ENCODE measurements at places on chromosomes 1 and 21.

- DNase-seq: no peak
Observed at GRCh38 chr1:2135441-2135841, 59.1 kb downstream of the FAAP20 start.

DNA sequence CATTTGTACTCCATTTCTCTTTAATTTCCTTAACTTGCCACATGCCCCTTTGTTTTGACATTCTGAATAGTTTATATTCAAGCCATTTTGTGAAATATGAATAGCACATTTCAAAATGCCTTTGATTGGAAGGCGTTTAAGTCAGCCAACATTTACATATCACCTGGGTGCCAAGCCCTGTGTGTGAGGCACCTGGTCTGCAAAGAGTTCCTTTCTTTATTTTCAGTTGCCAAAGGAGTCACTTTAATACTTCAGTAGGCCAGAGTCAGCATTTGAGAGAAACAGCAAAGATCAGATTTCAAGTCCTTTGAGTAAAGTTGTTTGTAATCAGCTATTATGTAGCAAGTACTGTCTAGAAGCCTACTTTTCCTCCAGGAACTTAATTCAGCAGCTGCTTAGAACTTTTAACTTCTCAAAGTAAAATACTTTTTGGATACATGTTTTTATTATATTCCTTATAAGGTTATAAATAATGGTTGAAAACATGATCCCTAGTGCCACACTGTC, 70.8 kb downstream of the DTL start:
- no peak for DNase-seq

DNA sequence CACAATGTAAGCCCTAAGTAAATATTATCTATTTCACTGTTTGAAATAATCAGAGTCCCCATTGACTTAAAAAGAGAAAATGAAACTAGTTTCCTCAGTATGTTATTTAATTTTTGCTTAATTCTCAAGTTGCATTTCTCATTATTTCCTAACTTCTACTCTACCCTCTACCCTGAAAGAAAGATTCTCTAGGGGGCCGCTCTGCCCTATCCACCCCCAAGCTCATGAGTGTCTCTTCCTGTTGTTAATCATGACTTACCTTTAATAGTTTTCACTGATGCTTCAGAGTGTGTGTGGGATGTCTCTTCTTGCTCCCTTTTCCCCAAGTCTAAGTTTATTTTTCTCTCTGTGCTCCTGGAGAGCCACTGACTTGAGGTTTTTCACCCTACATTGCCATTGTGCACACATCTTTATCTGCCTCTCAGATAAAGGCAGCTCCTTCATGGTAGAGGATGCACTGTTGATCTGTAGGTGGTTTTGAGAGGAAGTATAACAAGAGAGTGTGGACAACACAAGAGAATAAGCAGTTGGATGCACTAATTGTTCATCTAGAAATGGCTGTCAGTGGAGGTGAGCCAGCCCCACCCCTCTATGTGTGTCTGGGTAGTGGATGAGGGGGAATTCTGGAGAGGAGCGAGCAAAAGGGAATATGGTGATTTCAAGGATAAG, 261.7 kb downstream of the CHRM3 start:
- DNase-seq: no peak

DNA sequence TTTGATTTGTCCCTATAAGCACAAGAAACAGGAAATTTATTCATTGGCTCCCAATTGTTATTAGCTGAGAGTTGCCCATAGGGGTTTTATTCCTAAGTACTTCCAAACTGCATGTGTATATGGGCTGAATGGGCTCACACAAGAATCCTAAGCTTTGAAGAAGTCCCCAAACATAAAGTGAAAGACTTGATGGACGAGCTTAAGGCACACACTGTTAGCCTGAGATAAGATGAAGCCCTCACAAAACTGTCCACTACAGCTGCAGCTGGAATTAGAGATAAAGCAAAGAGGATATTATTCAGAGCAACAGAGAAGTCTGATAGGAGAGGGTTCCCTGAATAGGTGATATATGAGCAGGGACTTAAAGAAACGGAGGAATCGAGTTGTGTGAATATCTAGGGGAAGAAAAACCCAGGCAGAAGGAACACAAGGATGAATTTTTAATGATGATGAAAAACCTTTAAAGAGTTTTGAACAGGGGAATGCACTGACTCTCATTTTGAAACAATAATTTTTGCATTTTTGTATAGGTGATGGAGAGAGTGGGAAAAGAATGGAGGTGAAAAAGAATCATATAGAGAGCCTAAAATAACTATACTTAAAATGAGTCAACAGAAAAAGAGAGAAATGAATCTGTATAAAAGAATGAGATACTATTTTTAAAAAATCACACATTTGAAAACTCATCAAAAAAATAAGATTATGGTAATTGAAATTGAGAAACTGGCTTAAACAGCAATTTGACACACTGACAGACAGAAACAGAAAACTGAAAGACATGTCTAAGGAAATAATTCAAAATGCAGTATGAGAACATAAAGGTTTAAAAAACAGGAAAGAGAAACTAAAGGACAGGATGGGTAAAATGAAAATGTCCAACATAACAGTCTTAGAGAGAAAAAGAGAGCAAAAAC, 133.6 kb upstream of the POGK start:
- DNase-seq: no peak

DNA sequence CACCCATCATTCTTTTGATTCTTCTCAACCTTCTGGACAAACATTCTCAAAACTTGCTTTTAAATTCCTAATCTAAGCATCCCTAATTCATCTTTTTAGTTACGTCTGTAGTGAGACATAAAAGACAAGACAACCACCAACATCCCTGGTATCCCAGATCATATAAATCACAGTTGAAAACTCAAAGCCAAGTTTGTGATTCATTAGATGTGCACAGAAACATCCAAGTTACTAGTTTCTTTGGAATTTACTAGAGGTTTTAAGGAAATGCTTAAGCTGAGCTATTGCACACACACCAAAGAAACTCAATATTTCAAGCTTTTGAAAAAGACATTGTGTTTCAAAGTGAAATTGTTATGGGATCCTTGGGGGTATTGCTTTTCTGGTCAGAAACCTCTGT, 47.6 kb downstream of the ATP6V1G3 start:
- peak; percentile 93 for DNase-seq

DNA sequence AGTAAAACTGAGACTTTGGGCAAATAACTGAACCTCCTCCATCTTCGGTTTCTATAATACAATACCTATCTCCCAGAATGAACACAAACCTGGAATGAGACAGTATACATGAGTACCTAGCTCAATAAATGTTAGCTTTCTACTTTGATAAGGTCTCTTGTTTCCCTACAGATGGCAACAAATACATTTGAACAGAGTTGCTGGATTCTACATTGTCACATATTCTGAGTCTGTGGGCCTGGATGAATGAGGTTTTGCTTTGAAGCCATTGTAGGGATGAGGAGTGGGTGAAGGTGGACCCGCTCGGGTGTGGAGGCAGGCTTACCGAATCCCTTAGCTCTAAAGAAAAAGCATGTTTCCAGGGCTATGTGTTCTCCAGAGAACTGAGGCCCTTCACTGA, 13.9 kb upstream of the FYB2 start:
- no peak for DNase-seq

DNA sequence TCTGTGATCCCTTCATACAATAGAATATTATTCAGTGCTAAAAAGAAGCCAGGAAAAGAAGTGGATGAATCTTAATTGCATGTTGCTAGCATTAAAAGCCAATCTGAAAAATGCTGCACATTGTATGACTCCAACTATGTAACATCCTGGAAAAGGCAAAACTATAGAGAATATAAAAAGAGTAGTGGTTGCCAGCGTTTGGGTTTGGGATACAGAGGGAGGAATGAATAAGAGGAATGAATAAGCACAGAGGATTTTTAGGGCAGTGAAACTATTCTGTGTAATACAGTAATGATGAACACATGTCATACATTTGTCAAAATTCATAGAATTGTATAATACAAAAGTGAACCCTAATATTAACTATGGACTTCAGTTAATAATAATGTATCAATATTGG, 42.5 kb downstream of the GPR88 start:
- DNase-seq: no peak

DNA sequence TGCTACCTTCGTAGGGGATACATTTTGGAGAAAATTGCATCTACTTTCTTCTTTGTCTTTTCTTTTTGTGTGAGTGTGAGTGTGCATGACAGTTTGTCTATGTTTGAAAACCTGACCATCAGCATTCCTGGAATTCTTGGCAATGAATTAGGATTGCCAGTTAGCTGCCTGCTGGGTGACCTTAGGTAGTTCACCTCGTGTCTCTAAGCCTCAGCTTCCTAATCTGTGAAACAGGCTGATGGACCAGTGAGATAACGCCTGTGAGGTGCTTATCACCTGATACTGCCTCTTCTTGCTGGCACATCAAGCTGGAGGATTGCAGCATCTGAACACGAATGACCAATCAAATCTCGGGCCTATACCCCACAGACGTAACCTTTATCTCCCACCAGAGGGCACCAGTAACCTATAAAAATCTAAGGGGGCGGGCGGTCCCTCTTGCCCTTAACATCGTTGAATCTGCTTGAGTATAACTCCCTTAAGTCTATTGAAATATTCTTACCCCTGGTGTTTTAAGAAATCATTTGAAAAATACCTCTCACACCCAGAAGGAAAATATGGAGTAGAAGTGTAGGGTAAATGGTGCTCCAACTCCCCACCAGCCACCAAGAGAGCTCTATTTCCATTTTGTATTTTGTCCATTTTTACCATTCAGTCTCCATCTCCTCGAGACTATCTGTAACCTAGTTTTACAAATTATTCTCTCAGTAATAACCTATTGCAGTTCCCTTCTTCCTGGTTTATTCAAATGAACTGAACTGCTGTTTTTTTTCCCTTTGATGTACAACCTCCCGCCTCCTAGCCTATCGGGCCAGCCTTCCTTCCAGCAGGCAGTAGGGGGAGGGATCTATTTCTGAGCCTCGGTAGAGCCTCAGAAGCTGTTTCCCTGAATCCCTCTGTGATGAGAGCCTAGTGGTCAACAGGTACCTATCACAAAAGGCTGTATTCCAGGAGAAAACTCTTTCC, 49.7 kb downstream of the MDM4 start:
- DNase-seq: peak; percentile 43

- DNase-seq: no peak
Observed at GRCh38 chr1:202836623-202837403, 26.1 kb downstream of the PCAT6 start.

GRCh38 chr1:231887166-231887565, 260.6 kb downstream of the DISC1 start:
- DNase-seq: no peak

DNA sequence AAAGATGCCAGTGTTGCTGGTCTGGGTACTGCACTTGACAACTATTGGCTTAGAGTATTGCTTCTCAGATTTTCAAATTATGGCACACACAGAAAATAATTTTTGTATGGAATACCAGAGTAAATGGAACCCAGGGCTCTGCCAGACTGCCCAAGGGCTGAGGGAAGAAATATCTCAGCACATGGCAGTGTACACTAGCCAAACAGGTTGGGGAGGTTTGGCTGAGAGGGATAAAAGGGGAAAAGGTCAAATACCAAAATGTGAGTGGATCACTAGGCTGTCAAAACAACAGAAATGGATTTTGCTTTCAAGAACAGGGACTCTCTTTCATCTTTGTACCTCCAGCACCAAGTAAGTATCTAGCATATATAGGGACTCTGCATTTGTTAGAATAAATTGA, 3.0 kb upstream of the RGS8 start:
- no peak for DNase-seq
